ENCODE measurements at places on chromosomes 4 and X.

GRCh38 chr4:153683763-153684181 lies 308 bp upstream of the TLR2 start:
- DNase-seq = no peak

- DNase-seq = no peak
Observed at GRCh38 chrX:15998350-15998749, 125.0 kb upstream of the GRPR start.

DNA sequence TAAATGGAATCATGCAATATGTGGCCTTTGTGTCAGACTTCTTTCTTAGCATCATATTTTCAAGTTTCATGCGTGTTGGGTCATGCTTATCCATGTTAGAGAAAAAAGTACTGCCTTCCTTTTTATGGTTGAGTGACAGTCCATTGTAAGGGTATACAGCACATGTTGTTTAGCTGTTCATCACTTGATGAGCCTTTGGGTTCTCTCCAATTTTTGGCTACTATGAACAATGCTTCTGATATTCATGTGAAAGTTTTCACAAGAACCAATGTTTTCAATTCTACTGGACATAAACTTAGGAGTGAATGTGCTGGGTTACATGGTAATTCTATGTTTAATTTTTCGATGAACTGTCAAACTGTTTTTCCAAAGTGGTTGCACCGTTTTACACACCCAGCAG lies 28.1 kb upstream of the LNX1 start:
- DNase-seq = no peak

DNA sequence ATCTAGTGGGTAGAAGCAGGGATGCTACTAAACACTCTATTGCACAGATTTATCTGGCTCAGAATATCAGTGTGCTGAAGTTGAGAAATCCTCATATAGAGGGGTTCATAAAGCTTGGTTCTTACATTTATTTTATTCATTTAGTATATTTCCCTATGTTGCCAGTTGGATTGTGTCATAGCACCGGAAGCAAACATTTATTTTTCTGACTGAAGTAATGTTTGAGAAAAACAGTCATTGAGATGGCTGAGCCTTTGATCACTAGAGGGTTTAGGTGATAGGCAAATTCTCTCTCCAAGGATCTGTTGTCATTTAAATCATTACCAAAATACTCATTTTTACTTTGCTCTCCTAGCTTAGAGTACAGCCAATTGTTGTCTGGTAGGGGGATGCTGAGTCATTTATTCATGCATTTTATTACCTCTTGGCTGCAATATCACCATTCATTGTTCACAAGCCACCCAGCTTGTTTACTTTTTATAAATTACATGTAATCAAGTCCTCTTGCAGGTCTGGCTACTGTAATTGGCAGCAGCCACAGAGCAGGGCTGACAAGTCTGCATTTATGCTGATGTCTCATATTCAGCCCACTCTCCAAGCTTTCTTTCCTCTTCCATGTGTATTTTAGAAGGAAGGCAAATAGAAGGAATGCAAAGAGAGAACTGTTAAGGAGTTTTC lies 15.2 kb downstream of the GAB1 start:
- no peak for DNase-seq

DNA sequence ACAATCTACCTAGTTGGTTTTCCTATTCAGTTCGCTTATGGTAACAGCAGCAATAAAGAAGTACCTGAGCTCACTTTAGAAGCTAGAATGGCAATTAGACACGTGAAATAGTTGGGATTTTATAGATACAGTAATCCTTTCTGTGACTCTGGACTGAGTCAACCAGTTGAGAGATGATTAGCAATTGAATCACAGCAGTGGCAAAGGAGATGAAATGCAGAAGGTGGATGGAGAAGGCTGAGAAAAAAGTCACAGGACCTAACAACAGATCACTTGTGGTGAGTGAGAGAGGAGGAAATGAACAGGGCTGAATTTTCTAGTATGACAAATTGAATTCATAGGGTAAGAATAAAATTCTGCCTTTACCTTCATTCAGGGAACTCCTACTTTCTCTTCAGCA lies 197.1 kb upstream of the MAGEB18 start:
- no peak for DNase-seq

- no peak for DNase-seq
Observed at GRCh38 chr4:15659768-15660570, 4.8 kb upstream of the FBXL5 start.

GRCh38 chr4:88143504-88143903 lies 14.9 kb downstream of the ABCG2 start:
- DNase-seq = no peak

DNA sequence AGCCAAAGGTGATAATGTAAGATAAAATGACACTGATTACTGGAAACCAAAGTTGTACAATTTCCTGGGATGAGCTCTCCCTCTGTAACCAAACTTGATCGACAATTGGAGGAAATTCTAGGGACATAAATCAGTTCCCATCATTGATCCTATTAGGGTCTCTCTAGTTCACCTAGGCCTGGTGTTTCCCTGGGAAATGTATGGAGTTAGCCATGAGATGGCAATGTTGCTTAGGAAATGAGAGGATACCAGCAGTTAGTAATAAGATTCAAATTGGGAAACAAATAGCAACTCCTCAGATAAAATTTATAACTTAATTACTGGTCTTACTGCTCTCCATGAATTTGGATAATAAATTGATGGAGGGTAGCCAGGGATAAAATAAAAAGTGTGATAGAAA lies 52.2 kb downstream of the SPATA18 start:
- no peak for DNase-seq

- DNase-seq = no peak
Observed at GRCh38 chr4:118018381-118019145, 15.7 kb upstream of the NDST3 start.

- DNase-seq = no peak
Observed at GRCh38 chrX:44871931-44872820, 812 bp upstream of the KDM6A start.

DNA sequence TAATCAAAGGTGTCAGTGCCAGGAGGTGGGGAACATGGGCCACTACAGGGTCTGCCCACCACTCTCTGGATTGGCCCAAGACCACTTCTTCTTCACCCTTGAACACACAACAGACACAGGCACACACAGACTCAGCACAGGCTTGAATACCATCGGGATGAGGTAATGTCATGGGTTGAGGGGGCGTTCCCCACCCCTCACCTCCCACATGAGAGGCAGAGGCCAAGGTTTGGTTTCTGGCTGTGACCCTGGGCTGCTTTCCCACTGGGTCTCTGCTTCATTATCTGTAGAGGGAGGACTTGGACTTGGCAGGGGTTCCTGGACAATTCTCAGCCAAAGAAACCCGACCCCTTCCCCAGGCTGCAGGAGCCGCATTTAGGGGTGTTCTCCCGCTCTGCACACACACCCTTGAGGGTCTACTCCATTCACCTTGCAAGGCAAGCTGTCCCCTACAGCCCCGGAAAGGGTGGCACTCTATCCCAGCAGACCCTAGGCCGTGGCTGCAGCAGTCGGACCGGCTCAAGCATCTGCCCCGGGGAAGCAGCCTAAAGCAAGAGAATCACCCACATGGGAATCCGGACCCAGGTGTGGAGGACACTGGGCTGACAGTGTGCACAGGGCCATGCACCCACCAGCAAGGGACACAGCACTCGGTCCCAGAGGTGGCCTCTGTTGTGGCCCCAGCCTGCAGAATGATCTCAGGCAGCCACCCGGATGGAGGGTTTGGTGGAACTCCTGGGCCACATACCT lies 62.4 kb downstream of the TRMT44 start:
- no peak for DNase-seq

- no peak for DNase-seq
Observed at GRCh38 chrX:21559417-21559816, 98.7 kb downstream of the KLHL34 start.

DNA sequence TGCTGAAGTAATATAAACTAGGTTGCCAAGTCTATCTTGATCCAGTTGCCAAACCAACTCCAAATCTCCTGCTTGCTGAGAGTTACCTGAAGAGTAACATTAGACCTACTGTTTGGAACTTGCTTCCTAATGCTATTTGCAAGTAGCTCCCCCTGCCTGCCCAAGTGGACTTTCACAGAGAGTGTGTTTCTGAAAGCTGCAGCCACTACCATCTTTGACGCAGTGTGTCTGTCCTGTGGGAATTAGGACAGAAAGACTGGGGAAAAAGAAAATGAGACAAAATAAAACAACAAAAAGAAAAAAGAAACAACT lies 195.0 kb upstream of the HS3ST1 start:
- DNase-seq = no peak

- no peak for DNase-seq
Observed at GRCh38 chrX:53682885-53683555, 3.5 kb downstream of the HUWE1 start.

GRCh38 chrX:18966624-18967023 lies 17.3 kb downstream of the PHKA2 start:
- DNase-seq = no peak

DNA sequence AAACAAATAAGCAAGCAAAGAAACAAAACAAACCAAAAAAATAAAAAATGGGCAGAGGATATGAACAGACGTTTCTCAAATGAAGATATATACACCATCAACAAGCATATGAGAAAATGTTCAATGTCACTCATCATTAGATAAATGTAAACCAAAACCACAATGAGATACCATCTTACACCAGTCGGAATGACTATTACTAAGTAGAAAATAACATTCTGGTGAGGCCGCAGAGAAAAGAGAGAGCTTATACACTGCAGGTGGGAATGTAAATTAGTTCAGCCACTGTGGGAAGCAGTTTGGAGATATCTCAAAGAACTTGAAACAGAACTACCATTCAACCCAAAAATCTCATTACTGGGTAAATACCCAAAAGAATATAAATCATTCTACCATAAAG lies 321.0 kb upstream of the SLIT2 start:
- DNase-seq = no peak

GRCh38 chrX:111568817-111569216 lies 57.4 kb downstream of the SERTM2 start:
- no peak for DNase-seq

GRCh38 chr4:6271701-6272465 lies 2.2 kb downstream of the WFS1 start:
- DNase-seq = no peak

DNA sequence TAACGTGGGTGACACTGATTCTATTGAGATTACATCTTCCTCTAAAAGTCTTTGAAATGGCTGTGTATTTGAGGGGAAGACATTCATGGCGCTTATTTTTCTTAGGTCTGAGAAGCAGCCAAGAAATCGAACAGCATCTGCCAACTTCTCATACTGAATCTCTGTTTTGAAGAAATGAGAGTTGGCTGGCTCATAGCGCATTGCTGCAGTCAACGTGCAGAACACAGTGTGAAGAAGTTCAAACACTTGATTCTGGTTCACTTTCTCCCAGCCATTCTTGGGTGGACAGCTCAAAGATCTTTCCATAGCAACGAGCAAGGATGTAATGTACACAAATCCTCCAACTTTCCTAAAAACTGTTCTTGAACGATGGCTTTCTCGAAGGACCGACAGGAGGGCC lies 156.5 kb downstream of the WDFY3 start:
- DNase-seq = no peak

DNA sequence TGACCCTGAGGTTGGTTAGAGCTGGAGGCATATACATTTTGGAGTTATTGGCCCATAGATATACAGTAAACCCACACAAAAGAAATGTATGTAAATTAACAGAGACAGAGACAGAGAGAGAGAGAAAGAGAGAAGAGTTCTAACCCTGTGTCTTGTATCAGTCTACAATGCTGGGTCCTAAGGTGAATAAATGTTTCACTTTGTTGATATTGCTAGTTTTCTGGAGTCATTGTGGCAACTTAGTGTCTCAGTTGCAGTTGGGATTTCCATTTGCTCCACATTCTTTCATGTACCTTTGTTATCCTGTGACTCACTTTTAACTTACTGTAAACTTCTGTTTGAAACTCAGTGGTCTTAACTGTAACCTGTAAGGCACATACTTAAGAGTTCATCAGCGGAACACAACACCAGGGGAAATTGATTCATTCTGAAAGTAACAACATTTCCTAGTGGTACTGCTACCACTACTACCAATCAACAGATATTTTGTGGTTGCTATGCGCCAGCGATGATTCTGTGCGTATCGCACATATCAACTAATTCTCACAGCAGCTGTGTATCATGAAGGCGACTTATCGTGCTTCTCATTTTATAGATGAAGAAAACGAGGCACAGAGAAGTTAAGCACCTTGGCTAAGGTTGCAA lies 38.5 kb upstream of the ETDA start:
- DNase-seq = no peak

DNA sequence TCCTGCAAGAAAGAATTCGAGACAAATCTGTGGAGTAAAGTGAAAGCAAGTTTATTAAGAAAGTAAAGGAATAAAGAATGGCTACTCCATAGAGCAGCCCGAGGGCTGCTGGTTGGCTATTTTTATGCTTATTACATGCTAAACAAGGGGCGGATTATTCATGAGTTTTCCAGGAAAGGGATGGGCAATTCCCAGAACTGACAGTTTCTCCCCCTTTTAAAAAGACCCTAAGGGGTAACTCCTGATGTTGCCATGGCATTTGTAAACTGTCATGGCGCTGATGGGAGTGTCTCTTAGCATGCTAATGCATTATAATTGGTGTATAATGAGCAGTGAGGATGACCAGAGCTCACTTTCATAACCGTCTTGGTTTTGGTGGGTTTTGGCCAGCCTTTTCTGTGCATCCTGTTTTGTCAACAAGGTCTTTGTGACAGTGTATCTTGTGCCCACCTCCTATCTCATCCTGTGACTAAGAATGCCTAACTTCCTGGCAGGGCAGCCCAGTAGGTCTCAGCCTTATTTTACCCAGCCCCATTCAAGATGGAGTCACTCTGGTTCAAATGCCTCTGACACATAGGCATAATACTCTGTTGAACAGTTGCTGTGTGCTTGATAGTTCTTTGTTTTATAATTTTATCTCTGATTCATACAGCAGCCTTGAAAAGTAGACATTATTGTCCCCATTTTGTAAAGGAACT lies 25.8 kb downstream of the GAB1 start:
- no peak for DNase-seq

DNA sequence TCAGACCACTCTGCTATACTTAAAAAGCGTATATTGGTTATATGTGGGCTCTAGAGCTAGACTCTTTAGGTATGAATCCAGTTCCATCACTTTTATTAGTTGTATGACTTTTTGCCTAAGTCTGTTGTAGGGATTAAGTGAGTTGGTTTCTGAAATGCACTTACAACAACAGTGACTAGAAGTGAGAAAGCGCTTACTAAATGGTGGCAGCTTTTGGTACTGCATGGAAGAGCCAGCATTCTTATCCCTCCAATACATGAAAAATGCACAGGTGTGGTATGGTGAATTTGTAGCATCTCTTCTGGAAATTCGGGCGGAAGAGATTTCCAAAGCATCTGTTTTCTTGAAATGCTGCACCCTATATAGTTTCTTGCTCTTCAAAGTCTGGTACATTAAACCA lies 117.1 kb downstream of the SPANXA1 start:
- DNase-seq = no peak

GRCh38 chr4:168164915-168165548 lies 72.7 kb downstream of the ANXA10 start:
- DNase-seq = no peak

DNA sequence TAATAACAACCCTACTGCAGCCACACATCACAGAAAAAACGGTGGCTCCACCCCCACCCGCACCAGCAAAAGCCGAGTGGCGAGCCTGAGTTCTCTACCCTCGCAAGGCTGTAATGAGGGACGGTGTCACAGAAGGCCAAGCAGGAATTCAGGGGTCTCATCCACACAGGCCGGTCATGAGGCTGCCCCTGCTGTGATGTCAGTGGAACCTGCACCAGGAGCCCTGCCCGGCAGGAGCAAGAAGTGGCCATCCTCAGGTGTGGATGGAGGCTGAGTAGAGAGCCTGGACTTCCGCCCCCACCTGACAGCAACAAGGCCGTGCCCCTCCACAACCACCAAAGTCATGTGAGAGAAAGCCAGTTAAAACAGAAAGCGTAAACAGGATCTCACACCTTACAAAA lies 20.6 kb downstream of the LYAR start:
- no peak for DNase-seq

GRCh38 chr4:77959566-77960338 lies 97.1 kb downstream of the MRPL1 start:
- DNase-seq = peak; percentile 8

Measured in HS-27A (cell line).